ENCODE measurements at places on chromosomes 1 and 21. TPM values are rescaled to one million over a fixed set of nuclear protein-coding genes. Genes with fewer than 3 reads are reported as not detected.

Gene SPRR1B
- not detected for total RNA-seq

Gene FCRL4
- not detected for total RNA-seq

Gene CASQ1
- 7.6 TPM for total RNA-seq

Gene OR2T33
- not detected for total RNA-seq

Gene UBASH3A
- total RNA-seq = not detected

Gene VWA1
- total RNA-seq = 6.4 TPM

Gene LRRC38
- total RNA-seq = under 0.01 TPM

All from temporal lobe (tissue), 4 donors.